ENCODE measurements at places on chromosomes 2 and 18.

DNA sequence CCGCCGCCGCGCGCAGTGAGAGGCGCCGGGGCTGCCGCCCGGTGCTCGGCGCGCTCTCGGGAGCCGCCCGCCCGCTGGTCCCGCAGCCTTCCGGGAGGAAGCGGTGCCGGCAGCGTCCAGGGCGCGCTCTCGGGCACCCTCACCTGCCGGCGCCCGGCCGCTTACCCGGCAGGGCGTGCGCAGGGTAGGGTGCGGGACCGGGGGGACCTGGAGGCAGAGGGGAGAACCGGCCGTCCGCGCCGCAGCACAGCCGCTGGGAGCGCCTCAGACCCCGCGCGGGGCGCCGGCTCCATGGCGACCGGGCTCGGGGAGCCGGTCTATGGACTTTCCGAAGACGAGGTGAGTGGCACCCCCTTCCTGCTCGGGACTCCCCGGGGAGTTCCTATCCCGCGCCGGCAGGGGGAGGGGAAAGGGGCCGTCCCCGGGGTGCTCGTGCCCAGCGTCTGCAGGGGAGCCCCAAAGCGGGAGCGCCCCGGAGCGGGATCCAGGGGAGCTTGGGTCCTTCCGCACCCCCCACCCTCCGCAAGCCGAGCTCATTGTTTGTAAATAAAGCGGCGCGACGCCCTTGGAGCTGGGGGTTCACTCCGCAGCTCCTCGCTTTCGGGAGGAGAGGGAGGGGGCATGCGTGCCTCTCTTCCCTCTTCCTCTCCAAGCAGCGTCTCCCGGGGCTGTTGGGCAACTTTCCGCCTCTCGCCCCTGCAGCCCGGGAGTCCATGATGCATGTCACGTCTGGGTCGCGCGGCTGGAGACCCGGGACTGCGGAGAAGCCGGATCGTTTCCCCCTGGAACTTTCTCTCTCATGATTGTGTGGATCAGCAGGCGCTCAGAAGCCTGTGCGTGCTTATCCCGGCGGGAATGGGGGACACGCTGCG, 580 bp downstream of the NEDD4L start:
- DNase-seq = peak; percentile 67

- DNase-seq = no peak
Measured at GRCh38 chr2:73337828-73338227, 44.5 kb upstream of the EGR4 start.

DNA sequence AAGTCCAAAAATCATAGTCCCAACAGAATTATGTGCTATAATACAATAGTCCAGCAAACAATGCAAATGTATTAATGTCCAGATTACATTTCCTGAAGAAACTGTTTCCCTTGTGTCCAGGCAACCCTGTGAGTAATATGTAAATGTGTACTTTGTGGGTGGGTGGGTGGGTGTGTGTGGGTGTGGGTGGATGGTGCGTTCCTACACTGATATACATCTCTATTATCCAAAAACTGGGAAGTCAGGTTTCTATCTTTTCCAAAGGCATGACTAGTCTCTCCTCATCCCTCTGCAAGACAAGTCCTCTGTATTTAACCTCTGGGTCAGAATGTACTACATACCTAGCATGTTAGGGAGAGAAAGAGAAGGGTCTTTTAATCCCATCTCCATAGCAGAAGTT, 71.6 kb downstream of the LNPK start:
- DNase-seq = no peak

DNA sequence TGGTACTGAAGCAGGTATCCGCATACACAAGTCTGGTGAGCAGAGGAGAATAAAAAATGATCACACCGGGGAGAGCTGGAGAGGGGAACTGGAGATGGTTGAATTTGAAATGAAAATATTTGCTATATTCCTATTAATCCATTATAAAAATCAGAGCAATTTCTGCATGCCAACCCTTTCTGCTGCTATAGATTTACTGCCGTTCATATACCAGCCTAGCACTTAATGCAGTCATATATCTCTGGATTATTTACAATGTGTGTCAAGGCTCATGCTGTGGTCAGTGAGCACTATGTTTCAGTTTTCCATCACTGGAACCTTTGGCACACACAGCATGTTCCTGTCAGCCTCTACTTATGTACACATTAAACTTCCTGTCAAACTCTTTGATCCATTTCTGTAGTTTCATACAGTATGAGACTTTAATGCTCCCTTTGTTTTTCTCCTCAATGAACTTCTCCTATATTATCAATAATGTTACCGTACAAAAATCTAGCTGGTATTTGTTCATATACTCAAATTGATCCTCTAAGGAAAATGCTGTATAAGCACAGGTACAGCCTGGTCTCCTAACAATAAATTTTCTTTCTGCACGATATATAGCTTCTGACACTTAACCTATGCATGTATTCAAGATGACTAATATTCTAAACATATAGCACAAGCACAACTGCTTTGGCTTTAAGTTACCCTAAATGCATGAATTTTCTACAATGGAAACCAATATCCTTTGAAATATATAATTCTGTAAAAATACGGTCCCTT, 36.7 kb downstream of the FANCL start:
- DNase-seq = no peak

DNA sequence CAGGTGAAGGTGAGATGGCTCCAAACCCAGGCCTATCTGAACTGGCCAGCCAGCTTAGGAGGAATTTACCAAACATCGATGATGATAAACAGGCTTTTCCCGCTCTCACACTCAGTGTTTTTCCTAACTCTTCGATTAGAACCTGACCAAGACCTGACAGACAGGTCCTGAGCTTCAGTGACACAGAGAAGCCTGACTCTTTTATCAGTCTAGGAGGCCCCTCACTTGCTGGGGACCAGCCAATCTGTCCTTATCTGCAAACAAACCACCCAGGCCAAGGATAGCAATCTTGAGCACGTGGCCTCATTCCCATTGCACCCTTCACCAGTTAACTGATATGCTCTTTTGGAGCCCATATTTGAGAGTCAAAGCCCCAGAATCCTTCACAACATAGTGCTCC, 1.9 kb upstream of the ITSN2 start:
- DNase-seq = peak; percentile 64
